ENCODE measurements at places on chromosomes 3 and 15.
A peak's percentile ranks its signal among the peaks of the same experiment; 100 is the strongest.

DNA sequence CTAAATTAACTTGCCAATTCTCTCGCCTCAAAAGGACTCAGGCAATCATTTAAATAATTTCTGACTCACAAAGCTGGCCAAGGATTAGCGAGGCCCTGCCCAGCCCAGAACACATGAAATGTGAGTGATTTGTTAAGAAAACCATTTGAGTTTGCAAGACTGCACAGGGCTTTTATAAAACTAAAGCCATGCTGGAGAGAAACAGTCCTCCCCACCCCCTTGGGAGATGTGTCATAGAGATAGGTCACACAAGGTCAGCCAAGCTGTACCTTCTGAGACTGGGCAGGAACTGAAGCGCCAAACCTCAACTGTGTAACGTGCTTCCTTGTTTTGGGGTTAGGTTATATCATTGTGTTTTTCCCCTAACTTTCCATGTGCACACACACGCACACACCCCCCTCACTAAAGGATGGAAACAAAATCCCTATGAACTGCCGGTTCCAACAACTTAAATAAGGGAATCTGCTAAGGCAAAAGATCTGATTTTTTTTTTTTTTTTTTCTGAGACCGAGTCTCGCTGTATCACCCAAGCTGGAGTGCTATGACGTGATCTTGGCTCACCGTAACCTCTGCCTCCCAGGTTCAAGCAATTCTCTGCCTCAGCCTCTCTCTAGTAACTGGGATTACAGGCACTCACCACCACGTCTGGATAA, 8.1 kb downstream of the SPATA12 start:
- DNase-seq, result peak; percentile 53

- no peak for DNase-seq
Observed at GRCh38 chr15:60593170-60593478, 114.2 kb upstream of the ICE2 start.

DNA sequence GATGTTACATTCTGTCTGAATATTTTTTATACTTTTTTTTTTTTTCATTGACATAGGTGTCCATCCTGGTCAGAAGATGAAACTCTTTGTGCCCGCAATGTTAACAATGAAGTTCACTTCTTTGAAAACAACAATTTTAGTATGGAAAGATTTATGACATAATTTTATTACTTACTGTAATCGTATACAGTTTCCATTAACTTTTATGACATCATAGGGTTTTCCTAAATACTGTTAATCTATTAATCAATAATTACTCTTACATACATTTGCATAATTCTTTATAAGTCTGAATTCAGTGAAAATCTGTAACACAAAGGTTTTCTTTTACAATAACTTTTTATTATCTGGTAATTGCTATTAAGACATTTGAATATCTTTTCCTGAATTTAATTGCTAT, 17.7 kb downstream of the EIF2A start:
- DNase-seq, result no peak

- no peak for DNase-seq
Observed at GRCh38 chr15:27382361-27383025, 411.5 kb downstream of the GABRG3 start.

GRCh38 chr15:48652510-48653076, 7.1 kb upstream of the FBN1 start:
- DNase-seq, result no peak

GRCh38 chr3:170868577-170869238, 1.3 kb downstream of the RPL22L1 start:
- DNase-seq, result no peak

DNA sequence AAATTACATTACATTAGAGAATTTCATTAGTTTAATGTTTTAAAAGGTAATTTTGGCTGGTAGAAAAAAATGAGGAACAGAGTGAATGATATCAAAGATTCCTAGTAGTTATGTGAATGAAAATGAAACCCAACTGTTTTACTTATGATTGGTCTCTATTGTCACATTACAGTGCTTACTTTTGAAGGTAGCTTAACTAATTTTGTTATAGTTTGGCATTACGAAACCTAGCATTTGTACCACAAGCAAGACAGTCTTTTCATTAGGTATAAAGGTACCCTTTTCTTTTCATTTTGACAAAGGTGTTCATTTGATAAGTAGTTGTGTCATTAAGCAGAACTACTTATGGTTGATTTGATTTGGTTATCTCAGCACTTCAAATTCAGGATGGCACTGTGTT, 6.9 kb downstream of the SELENOT start:
- no peak for DNase-seq

- no peak for DNase-seq
Observed at GRCh38 chr3:110414855-110415254, 656.8 kb upstream of the NECTIN3 start.

GRCh38 chr15:75037685-75038084, 14.3 kb downstream of the PPCDC start:
- DNase-seq, result no peak

DNA sequence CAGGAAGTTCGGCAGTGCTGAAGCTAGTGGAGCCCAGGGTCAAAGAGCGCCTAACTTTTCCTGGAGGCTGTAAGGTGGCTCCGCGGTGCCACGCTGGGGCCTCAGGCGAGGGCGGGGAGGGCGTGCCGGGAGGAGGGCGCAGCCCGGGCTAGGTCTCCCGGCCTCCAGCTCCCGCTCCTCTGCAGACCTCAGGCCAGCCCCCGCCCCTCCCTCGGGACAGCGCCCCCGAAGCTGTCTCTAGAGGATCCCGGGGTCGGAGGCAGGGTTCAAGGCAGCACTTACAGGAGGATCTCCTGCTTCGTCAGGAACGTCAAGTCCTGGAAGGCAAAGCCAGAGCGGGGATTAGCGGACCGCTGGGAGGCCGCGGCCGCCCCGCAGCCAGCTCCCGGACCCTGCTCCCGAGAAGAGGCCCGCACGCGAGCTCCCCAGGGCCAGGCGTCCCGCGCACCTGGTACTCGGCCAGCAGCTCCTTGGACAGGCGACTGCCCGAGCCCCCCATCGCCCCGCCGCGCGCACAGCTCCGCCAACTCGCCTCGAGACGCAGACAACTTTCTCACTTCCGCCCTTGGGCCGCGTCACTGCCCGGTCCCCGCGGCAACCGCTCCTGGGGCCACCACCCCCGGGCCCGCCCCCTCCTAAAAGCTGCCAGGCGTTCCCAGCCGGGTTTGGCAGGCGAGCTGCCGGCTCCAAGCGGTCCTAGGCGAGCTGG, at the start of gene CIB1:
CIB1 (minus strand) TSS at position 555 of the 709 bp plus-strand sequence; CDS start at position 499, 56 bp downstream.
- DNase-seq, result peak; percentile 98

DNA sequence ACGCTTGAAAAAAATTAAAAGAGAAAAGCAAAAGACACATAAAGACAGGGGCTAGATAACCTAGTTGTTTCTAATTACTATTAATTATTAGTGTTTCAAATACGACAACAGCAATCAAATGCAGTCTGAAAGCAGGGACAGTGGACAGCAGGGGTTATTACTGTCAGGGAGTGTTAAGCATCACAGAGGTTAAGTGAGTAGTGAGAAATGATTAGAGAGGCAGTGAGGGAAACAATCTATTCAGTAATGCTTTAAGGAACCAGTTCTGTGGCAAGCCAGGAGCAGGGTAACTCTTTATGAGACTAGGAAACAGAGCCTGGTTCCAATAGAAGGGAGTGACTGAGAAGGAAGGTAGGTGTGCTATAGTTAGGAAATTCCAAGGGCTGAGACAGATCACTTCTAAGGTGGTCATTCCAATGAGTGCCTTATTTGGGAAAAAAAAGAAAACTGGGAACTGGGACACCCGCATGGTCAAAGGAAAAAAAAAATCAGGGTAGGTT, 15.0 kb downstream of the RYK start:
- no peak for DNase-seq

- no peak for DNase-seq
Observed at GRCh38 chr15:72272997-72273352, 621 bp upstream of the PARP6 start.

- DNase-seq, result no peak
Observed at GRCh38 chr15:40247406-40247971, 8.6 kb downstream of the PAK6 start.

DNA sequence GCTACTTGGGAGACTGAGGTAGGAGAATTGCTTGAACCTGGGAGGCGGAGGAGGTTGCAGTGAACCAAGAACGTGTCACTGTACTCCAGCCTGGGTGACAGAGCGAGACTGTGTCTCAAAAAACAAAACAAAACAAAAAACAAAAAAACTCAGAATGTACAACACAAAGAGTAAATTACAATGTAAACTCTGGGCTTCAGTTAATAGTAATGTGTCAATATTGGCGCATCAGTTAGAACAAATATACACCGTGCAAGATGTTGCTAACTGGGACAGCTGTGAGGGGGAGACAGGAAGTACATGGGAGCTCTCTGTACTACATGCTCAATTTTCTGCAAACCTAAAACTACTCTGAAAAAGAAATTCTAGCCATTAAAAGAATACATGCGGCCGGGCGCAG, 23.5 kb upstream of the TRPM1 start:
- DNase-seq, result no peak

DNA sequence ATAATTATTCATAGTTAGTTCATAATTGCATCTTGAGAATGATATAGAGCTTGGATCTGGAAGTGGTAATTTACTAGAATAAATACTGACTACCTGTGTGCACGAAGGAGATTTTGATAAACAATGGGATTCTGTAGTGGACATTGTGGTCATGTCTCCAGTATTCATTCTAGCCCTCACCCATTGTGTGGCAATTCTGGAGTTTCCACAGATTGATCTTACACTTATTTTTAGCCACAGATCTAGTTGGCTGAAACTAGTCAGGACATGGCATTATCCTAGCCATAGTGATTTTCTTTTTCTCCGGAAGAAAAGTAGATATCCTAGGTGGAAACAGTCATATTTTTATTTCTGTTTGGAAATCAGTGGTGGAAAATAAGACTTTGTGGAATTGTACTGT, 833.1 kb downstream of the NAALADL2 start:
- no peak for DNase-seq

- DNase-seq, result no peak
Observed at GRCh38 chr15:51343466-51343865, 2.0 kb downstream of the GLDN start.

DNA sequence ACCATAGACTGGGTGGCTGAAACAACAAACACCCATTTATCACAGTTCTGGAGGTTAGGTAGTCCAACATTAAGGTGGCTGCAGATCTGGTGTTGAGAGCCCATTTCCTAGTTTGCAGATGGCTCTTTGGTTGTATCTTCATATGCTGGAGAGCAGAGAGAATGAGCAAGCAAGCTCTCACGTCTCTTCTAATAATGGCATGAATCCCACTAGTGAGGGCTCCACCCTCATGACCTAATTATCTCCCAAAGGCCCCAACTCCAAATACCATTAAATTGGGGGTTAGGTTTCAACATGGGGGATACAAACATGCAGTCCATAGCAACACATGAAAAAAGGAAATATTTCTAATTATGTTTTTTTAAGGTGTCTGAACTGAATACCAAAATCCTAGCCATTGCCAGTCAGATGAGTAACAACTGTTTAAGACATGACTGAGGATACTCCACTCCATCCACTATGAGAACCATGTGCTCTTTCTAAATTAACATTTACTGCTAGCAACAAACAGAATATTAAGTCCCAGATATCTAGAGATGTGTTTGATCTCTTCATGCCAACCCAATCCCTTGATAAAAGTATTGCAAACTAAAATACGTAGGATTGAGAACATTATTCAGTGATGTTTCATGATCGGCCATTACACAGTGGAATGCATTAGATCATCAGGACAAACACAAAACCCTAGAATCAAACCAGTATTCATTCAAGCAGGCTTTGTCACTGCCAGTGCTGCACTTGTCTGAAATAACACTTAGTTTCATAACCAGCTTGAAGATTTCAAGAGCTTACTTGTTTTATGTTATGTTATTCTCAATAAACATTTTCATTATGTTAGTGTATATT, 340.3 kb downstream of the SLC9A9 start:
- DNase-seq, result no peak

DNA sequence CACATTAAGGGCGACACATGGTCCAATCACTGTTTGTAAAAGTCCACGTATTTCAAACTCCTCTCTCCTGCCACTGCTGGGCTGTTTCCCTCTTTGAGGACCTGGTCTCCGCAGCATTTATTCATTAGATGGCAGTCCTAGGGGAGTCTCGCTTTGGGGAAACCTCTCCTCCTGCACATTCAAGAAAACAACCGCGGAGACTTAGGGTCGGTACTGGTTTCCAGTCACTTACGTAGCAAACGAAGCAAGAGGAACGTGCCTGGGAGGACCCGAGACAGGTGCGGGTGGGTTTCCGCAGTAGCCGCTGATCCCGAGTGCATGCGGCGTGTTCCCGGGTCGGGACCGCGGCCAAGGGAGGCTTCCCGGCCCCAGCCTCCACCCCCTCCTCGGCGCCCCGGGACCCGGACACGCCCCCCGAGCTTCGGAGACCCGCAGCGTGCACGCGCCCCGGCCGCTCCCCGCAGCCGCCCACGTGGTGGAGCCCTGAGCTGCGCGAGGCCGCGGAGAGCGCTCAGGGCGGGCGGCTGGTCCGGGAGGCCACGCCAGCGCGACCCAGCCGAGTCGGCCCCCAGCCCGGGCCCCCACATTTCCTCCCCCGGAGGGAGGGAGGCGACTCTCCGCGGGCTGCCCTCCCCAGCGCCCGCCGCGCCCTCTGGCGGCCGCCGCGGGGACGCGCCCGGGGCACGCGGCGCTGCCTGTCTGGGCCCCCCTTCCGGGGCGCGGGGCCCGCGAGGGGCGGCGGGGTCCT, 1.1 kb upstream of the IGF1R start:
- DNase-seq, result peak; percentile 74

GRCh38 chr3:119013951-119014350, 20.7 kb downstream of the IGSF11 start:
- no peak for DNase-seq

DNA sequence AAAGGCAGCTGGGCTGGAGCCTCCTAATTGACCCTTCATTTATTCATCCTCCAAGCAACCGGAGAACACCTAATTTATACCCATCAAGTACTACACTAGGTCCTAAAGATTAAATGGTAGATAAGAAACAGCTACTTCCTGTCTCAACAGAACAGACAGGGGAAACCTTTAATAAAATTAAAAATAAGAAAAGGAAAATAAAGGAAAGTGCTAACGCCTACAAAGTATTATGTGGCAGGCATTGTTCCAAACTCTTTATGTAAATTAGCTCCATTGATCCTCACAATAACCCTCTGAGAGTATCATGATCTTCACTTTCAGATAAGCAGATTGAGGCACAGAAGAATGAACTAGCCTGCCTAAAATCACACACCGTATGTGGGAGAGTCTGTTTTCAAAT, 139.5 kb downstream of the CNTN6 start:
- DNase-seq, result no peak

- DNase-seq, result no peak
Observed at GRCh38 chr3:73535137-73535536, 89.6 kb downstream of the PDZRN3 start.

GRCh38 chr15:98941595-98942255, 65.9 kb downstream of the PGPEP1L start:
- DNase-seq, result no peak
